Activated B cell treated with CpG ODN at 0.5 μM for 24 hours (primary cell): ENCODE measurements at places on chromosomes 11 and 22. TPM values are rescaled to one million over a fixed set of nuclear protein-coding genes. Genes with fewer than 3 reads are reported as not detected.
A peak's percentile ranks its signal among the peaks of the same experiment; 100 is the strongest.

DNA sequence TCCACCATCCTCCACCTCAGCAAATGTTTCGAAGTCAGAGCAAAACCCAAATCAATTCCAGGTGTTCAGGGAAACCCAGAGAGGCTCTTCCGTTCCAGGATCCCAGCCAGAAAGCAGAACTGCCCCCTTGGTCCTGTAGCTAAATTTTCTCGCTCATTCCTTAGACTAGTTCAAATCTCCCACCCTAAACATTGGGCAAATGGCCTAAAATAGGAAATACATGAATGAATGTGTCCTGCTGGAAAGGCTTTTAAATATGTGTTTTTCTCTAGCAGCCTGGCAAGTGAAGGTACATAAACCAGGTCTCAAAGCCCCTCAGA, 89.6 kb downstream of the ETS1 start:
- no peaks in the 10 kb centered on the region for H3K27me3 ChIP-seq
- peak overlapping the region; percentile 93 for H3K27ac ChIP-seq
- H3K4me3 ChIP-seq: peak overlapping the region; percentile 78
- peaks cover 98% of the 10 kb centered on the region for H3K4me1 ChIP-seq
- DNase-seq: no peak
- peaks cover 77% of the 10 kb centered on the region for H3K36me3 ChIP-seq

Gene DDTL
- total RNA-seq: 2.4 and 3.1 TPM in 2 replicates

DNA sequence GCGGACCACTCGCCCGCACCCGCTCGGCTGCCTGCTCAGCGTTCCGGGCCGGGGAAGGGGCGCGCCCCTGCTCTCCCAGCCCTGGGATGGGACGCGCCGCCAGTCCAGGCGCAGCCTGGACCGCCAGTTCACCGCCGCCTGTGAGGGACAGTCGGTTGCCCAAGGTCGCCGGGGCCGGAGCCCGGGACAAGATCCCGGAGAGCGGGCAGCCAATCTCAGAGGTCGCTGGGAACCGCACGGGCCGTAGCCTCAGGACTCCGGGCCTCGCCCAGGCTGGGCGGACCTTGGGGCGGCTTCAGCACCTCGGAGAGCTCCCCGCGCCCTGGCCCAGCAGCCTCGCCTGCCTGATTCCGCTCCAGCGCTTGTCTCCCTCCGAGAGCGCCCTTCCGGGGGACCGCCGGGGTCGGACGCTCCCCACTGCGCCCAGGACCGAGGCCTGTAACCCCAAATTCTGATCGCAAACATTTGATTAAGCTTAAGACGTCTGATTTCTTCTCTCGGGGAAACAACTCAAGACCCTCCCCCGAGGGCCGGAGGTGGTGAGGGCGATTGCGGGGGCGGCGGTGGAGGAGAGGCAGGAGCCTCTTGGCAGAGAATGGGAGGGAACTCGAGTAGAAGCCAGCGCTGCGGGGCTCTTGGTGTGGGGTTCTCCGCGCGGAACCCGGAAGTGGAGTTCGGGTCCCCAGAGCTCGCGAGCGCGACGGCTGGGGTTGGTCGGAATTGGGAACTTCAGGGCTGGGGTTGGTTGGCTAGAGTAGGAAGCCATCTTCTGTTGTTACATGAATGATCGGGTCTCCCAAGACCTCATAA, 1.1 kb upstream of the CHRM4 start:
- DNase-seq: peak; percentile 74
- H3K36me3 ChIP-seq: peaks cover 12% of the 10 kb centered on the region
- peaks cover 24% of the 10 kb centered on the region for H3K4me1 ChIP-seq

DNA sequence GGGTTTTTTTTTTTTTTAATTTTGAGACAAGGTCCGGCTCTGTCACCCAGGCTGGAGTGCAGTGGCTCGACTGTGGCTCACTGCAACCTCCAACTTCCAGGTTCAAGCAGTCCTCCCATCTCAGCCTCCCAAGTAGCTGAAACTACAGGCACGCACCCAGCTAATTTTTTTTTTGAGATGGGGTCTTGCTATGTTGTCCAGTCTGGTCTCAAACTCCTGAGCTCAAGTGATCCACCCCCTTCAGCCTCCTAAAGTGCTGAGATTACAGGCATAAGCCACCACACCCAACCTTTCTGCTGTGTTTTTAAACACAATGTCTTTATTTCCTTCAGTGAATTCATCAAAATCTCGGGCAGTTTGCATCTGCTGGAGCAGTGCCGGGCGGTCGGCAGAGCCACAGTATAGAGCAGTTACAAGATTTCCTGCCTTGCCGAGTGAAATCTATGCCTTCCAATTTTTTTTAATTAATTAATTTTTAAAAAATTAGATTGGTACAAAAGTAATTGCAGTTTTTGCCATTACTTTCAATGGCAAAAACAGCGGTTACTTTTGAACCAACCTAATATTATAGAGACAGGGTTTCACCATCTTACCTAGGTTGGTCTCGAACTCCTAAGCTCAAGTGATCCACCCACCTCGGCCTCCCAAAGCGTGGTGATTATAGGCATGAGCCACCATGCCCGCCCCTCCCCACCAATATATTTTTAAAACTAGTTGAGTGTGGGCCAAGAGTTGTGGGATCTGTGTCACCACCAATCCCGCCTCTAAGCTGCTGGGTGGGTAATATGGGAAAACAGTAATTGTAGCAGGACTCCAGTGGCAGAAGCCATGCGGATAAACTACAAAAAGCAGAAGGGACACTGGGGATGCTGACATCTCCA, 2.7 kb upstream of the ACY3 start:
- no peak overlapping the region for H3K27ac ChIP-seq
- no peaks in the 10 kb centered on the region for H3K36me3 ChIP-seq
- H3K27me3 ChIP-seq: no peaks in the 10 kb centered on the region
- no peak for DNase-seq

DNA sequence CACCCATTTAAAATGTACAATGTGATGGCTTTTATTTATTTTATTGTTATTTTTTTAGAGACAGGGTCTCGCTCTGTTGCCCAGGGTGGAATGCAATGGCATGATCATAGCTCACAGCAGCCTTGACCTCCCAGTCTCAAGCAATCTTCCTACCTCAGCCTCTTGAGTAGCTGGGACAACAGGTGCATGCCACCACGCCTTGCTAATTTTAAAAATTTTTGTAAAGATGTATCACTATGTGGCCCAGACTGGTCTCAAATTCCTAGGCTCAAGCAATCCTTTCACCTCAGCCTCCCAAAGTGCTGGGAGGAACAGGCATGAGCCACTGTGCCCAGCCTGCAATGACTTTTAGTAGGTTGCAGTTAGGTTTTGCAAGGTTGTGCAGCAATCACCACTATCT, 14.3 kb downstream of the CLDN5 start:
- H3K27ac ChIP-seq: no peak overlapping the region
- DNase-seq: no peak
- H3K4me1 ChIP-seq: peaks cover 4% of the 10 kb centered on the region
- H3K27me3 ChIP-seq: no peaks in the 10 kb centered on the region
- H3K36me3 ChIP-seq: no peaks in the 10 kb centered on the region
- no peak overlapping the region for H3K4me3 ChIP-seq

Gene NLRP10
- total RNA-seq: not detected in 2 replicates

- no peak overlapping the region for H3K27ac ChIP-seq
- no peak for DNase-seq
- H3K36me3 ChIP-seq: no peaks in the 10 kb centered on the region
- H3K4me3 ChIP-seq: no peak overlapping the region
- no peaks in the 10 kb centered on the region for H3K27me3 ChIP-seq
- H3K4me1 ChIP-seq: peaks cover 9% of the 10 kb centered on the region
These were observed 145.7 kb upstream of the B3GAT1 start for GRCh38 chr11:134557571-134558257.

GRCh38 chr11:111454561-111455192, 57.5 kb downstream of the BTG4 start:
- DNase-seq: no peak
- H3K36me3 ChIP-seq: no peaks in the 10 kb centered on the region
- H3K4me1 ChIP-seq: peaks cover 18% of the 10 kb centered on the region
- H3K27me3 ChIP-seq: peaks cover 49% of the 10 kb centered on the region

- no peak for DNase-seq
- H3K4me1 ChIP-seq: no peaks in the 10 kb centered on the region
- H3K27me3 ChIP-seq: no peaks in the 10 kb centered on the region
- no peak overlapping the region for H3K4me3 ChIP-seq
- H3K36me3 ChIP-seq: no peaks in the 10 kb centered on the region
- H3K27ac ChIP-seq: no peak overlapping the region
These were observed 63.3 kb upstream of the ME3 start for GRCh38 chr11:86735451-86736290.

Gene NTM
- total RNA-seq: not detected in 2 replicates

DNA sequence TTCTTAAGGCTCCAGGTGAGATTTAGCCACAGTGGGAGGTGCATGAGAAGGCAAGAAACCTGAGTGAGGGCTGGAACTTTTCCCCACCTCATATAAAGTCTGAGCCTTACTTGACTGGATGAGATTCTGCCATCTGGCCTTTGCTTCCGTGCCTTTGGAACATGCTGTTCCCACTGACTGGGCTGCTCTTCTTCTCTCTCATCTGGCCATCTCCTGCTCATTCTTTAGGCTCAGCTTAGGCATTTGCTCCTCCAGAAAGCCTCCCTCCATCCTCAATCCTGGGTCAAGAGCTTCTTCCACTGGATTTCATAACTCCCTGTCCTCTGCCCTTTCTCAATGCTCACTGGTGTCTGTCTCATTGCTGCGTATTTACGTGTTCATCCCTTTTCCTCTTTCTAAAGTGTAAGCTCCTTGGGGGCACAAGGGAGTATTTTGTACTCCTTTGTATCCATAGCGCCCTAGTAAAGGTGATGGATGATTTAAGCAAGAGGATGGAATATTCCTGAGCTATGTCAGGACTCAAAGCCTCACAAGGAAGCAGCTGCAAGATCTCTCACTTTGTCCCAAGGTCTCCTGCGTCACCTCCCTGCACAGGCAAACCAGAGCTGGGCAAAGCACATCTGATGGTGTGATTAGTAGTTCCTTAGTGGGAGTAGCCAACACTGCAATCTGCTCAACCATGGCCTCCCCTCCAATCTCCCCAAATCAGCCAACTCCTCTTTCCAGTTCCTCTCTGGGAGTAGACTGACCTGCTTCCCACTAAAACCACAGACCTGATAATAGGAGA, 15.3 kb downstream of the HSPA8 start:
- no peak overlapping the region for H3K27ac ChIP-seq
- H3K36me3 ChIP-seq: peaks cover 5% of the 10 kb centered on the region
- H3K4me1 ChIP-seq: no peaks in the 10 kb centered on the region
- no peaks in the 10 kb centered on the region for H3K27me3 ChIP-seq
- DNase-seq: no peak

Gene SLC25A45
- 11.4 and 12.3 TPM in 2 replicates for total RNA-seq

Gene C11orf87
- total RNA-seq: not detected in 2 replicates
